Left renal cortex interstitium (tissue), 4 donors: ENCODE measurements at places on chromosomes 3 and 15.

- DNase-seq = no peak
These were observed 177.5 kb downstream of the EPHA6 start for GRCh38 chr3:96991800-96992365.

- no peak for DNase-seq
These were observed 23.2 kb downstream of the AGTR1 start for GRCh38 chr3:148720873-148721272.

DNA sequence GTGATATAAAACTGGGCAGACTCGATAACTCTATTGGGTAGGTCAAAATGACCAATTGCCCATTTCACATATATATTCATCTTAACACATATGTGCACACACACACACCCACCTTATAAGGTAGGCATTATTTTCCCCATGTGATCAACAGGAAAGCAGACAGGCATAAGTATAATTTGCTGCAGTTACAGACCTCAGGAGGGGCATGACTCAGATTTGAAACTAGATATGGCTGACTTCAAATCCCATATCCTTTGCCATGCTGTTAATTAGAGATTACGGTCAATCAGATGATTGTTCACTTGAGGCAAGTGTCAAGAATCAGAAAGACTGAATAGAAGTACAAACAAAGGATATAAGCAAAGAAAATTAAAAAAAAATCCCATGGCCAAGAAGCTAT, 910.6 kb downstream of the NTRK3 start:
- DNase-seq = no peak

- DNase-seq = no peak
These were observed 81.8 kb upstream of the ALCAM start for GRCh38 chr3:105284876-105285275.

DNA sequence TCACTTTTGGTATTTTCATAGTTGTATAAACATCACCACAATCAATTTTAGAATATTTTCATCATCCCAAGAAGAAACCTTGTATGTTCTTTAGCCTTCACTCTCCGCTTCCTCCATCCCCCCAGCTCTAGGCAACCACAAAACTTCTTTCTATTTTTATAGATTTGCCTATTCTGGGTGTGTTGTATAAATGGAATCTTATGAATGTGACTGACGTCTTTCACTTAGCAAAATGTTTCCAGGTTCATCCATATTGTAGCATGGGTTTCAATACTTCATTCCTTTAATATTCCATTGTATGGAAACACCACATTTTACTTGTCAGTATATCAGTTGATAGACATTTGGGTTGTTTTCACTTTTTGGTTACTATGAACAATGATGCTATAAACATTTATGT, 335.8 kb upstream of the GOLIM4 start:
- DNase-seq = no peak

GRCh38 chr3:43014241-43014640, 35.1 kb downstream of the GASK1A start:
- DNase-seq = no peak

DNA sequence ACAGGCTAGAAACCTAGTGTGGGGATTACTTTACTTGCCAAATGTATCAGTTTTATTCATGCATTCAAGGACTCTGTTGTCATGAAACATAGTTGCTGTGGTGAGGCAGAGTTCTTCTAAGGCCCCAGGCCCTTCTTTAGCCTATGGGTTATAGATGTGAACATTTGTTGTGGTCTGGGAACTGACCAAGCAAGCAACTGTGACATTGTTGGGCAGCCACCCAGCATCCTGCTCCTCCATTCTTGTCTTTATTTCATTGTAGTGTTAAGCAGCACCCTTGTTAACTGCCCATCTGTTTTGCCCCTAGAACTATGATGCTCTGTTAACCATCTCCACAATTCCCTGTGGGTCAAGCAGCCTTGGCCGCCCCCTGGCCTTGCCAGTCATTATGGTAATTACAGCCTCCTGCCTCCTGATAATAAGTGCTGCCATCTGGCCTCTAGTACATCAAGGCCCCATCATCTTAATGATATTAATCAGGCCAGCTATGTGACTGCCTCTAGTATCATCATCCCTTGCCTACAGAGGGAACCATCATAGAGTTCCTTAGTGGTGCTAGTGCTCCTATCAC, 12.2 kb upstream of the IFT57 start:
- DNase-seq = no peak

DNA sequence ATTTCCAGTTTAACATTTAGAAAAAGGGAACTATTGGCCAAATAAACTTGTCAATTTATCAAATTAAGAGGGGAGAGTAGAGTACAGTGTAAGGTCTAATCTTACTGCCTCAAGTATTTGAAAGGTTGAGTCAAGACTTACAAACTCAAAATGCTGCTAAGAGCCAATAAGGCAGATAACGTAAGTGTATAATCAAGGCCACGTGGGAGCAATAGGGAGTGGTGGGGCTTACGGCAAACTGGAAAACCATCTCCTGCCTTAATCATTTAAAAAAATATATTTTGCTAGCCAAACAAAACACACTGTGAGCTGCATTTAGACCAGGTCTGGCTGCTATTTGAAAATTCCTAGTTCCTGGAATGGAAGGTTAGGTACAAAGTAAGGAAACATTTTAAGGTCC, 107.3 kb upstream of the FRMD4B start:
- no peak for DNase-seq

GRCh38 chr3:135556174-135556573, 409.4 kb upstream of the PPP2R3A start:
- DNase-seq = peak; percentile 47

GRCh38 chr3:10265833-10266232, 17.6 kb downstream of the TATDN2 start:
- DNase-seq = no peak

GRCh38 chr3:99696497-99696896, 58.1 kb downstream of the COL8A1 start:
- DNase-seq = no peak

DNA sequence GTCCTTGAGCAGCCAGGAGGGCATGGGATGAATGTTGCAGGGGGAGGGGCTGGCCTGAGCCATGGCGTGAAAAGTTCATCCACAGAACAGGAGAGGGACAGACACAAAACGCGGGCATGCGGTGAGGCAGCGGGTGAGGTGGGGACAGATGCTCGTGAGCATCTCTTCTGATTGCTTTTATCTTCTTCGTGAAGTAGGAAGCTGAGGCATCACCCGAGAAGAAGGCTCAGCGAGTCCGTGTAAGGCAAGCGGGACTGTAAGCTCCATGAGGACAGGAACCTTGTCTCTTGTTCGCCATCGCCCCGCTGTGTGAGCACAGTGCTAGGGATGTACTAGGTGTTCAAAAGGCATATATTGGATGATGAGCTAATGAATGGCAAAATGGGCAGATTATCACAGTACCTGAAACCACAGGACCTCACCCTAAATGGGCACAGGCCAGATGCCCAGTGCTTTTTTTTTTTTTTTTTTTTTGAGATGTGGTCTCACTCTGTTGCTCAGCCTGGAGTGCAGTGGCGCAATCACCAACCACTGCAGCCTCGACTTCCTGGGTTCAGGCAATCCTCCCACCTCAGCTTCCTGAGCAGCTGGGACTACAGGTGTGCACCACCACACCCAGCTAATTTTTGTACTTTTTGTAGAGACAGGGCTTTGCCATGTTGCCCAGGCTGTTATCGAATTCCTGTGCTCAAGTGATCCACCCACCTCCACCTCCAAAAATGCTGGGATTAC, 46.8 kb downstream of the CPN2 start:
- DNase-seq = no peak

GRCh38 chr3:72361990-72362389, 486.3 kb downstream of the SHQ1 start:
- no peak for DNase-seq

DNA sequence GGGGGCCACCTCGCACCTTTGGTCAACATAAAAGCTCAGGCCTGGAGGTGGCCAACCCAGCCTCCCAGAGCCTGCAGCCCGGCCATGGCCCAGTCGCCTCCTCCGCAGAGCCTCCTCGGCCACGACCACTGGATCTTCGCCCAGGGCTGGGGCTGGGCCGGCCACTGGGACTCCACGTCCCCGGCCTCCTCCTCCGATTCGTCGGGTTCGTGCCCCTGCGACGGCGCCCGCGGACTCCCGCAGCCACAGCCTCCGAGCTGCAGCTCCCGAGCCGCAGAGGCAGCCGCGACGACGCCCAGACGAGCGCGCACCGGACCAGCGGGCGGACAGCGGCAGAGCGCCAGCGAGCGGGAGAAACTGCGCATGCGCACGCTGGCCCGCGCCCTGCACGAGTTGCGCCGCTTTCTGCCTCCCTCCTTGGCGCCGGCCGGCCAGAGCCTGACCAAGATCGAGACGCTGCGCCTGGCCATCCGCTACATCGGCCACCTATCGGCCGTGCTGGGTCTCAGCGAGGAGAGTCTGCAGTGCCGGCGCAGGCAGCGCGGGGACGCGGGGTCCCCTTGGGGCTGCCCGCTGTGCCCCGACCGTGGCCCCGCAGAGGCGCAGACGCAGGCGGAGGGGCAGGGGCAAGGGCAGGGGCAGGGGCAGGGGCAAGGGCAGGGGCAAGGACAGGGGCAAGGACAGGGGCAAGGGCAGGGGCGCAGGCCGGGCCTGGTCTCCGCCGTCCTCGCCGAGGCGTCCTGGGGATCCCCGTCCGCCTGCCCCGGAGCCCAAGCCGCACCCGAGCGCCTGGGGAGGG, at the start of gene MESP2:
Gene MESP2, plus strand, starts transcription at position 59 of the 799 bp plus-strand sequence. Its CDS starts 26 bp downstream, at position 85.
- DNase-seq = peak; percentile 71

GRCh38 chr3:125137358-125138033, 75.1 kb downstream of the SLC12A8 start:
- no peak for DNase-seq

- no peak for DNase-seq
These were observed 5.9 kb downstream of the ADPRH start for GRCh38 chr3:119585208-119585607.

DNA sequence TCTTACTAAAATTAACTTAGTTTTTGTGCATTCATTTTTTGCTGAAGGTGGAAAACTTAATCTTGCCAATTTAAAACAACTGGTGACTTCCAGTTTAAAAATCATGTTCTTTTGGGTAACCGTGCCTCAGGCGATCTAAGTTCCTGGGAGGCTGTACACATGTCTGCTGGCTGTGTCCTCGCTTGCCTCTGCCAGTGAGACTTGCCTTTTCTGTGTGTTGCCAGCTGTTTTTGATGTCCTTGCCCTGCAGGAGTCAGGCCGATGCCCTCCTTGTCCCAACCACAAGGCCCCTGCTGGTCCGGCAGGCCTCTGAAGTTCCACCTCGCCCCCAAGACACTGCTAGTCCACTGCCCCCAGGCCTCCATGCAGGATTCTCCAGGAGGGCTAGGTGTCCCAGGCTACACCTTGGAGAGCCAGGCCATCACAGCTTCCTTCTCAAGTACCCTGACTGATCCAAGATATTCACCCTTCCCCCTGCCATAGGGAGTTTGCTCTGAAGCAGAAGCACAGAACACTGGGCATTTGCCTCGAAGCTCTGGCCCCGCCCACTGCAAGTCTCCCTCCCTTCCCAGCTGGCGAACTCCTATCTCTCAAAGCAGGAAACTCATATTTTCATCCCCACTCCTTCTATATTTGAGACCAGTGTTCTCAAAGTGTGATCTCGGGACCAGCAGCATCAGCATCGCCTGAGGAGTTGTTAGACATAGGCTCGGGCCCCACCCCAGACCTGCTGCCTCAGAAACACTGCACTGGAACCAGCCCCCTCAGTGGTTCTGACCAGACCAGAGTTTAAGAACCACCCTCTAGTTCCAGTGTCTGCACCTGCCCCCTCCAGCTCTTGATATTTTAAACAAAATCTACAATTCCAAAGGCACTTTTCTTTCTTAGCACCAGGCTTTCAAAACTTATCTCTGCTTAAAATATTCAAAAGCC, 185.8 kb upstream of the UBE2E1 start:
- DNase-seq = no peak

- no peak for DNase-seq
These were observed 290.1 kb downstream of the ZIC1 start for GRCh38 chr3:147699175-147699838.

DNA sequence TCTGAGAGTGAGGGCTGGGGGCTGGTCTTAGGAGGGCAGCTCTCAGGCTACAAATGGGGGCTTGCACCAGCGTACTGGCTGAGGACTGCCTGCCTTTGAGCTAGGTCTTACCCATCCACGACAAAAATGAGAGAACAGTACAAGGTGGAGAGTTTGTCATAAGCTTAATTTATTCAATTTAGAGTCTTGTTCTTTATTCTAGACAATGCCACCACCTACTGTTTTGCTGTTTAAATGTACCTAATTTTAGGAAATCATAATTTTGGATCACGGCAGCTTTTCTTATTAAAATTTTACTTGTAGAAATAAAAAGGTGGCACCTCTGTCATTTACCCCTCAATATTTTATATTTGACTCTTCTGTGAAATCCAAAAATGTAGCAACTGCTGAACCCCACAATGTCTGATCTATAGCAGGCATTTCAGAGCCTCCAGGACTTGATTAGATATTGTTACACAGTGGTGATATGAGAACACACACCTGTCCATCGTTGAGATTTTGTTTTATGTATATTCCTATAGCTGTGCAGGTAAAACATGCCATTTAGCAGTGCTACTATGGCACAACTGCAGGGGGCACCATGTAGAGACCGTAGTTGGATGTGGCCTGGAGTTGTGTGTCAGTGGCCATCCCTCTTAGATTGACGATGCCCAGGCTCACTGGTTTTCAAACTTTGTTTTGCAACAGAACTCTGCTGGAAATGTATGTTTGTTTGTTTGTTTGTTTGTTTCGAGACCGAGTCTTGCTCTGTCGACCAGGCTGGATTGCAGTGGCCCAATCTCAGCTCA, 88.6 kb downstream of the SLCO3A1 start:
- no peak for DNase-seq
